ENCODE measurements at places on chromosomes 2 and 18.

- no peak for DNase-seq
Observed at GRCh38 chr18:7117390-7118355, at the start of gene LAMA1. TSS of gene LAMA1 (minus strand) at chr18:7117797. CDS start at chr18:7117720, 77 bp downstream.

DNA sequence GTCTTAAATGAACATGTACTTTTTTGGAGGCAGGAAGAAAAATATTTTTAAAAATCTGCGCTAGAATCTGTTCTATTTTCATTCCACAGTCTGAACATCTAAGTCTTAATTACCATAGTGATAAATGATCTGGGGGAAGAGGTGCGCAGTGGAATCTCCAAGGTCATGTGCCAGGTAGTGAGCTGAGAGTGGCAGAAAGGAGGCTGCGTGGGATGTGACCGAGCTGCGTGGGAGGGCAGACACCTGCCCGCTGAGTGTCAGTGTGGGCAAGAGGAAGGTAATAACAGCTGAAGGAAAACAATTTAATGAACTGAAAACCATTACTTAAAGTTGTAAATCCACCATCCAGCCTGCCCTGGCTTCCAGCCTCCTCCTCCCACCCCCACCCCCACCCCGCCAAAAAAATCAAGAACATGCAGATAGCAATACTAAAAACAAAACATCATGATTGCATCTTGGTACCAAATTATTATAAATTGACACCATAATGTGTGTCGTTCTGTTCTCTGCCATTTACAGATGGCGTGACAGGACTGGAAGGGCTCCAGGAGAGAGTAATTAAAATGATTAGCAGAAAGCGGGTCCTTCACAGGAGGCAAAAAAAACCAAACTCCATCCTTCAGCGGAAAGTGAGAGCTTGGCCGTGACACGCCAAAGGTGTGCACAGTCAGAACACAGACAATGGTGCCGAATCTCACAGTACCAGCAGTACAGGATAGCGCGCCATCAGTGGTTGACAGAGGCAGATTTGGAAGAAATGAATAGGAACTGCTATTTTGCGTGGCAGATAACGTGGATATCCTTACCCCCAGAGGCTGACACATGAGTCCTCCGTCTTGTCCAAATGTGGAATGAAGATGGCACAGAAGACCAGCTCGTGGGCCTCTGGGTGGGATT is 11.4 kb upstream of the DTNB start:
- DNase-seq = no peak

DNA sequence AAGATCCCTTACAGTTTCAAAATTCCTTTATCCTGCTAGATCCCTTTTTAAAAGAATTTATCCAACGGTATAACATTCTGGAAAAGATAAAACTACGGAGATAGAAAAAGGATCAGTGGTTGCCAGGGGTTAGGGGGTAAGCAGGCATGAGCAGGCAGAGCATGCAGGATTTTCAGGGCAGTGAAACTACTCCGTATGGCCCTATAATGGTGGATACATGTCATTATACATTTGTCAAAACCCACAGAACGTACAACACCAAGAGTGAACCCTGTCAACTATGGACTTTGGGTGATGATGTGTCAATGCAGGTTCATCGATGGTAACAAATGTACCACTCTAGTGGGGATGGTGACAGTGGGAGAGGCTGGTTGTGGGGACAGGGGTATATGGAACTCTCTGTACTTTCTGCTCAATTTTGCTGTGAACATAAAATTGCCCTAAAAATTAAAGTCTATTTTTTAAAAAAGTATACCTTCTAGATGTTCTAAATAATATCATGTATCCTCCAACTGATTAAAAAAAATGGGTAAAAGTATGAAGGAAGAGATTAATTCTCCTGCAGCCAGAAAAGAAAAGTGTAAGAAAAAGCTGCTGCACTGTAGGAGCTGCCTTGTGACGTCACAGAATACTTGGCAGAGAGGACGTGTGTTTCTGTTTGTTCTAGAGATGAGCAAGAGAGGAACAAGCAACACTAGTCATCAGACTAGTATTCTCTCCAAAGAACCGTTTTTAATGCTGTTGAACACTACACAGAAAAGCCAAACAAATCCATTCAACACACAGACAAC is 23.6 kb downstream of the ANKRD44 start:
- DNase-seq = peak; percentile 54

- no peak for DNase-seq
Observed at GRCh38 chr2:209936106-209936666, 66.3 kb upstream of the RPE start.

- DNase-seq = no peak
Observed at GRCh38 chr2:212392043-212392442, 146.6 kb downstream of the ERBB4 start.

GRCh38 chr2:130920415-130921163 is 83.9 kb downstream of the ARHGEF4 start:
- DNase-seq = peak; percentile 57

DNA sequence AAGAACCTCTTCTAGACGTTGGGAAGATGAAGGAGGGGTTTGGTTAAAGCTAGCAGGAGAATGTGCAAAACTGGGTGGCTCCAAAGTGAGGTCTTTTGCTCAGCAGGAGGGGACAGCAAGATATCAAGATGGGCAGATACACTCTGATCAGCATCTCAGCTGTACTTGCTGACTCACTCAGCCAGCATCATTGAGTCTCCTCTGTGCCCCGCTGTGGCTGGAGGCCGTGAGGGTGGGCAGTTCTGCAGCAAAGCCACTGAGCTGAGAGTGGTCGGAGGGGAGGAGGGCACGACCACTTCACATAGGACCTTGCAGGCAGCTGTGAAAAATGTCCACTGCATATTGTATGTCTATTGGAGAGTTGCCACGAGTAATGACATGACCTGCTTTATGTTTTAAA is 152.0 kb downstream of the CAPN13 start:
- DNase-seq = no peak

- DNase-seq = no peak
Observed at GRCh38 chr2:156959481-156959880, 298.0 kb upstream of the GALNT5 start.

GRCh38 chr2:121043827-121044222 is 241.2 kb downstream of the TFCP2L1 start:
- DNase-seq = no peak

DNA sequence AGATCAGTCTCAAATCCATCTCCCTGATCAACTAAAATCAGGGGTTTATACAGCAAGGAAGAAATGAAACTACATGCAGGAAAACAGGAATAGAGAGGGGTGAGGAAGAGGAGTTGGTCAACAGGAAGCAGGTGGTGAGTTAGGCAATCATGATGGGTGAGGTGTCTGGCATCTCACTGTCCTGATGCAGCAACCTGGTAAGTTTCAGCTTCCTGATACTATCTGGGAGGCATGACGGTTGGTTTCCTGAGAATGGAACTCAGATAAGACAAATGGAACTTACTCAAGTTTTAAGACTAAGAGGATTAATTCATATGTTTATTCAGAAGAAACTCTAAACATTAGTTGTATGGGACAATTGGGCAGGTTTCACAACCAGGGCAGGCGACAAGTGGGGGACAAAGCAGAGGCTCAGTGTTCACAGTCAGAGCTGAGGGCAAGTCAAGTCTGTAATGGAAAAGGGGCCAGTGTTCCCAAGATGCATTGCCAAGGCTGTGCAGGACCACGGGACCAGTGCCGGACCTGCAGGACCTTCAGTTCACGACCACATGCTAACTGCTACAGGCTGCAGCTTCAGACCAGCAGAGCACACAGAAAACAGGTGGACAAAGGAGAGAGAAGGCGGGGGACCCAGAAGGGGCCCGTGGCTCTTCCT is 17.7 kb upstream of the GALM start:
- DNase-seq = no peak

GRCh38 chr2:239793836-239794235 is 231.3 kb downstream of the NDUFA10 start:
- peak; percentile 10 for DNase-seq

DNA sequence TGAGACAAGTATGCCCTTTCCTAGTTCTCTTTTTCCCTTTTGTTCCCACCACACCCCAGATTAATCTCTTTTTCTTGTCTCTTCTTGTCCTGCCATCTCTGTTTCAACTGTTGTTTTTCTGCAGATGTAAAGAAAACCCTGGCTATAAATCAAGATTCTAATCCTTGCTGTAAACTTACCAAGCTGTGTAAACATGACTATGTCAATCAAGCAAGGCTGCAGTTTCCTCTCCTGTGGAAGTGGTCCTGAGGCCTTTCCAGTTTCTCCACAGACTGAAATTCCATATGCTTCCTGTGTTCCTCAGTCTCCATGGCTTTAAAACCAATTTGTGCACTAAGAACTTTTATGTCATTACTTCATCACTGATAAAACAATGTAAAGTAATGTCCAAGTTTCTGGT is 288.8 kb upstream of the PIK3C3 start:
- no peak for DNase-seq

GRCh38 chr2:161316701-161317100 is 8.5 kb downstream of the PSMD14 start:
- DNase-seq = no peak

DNA sequence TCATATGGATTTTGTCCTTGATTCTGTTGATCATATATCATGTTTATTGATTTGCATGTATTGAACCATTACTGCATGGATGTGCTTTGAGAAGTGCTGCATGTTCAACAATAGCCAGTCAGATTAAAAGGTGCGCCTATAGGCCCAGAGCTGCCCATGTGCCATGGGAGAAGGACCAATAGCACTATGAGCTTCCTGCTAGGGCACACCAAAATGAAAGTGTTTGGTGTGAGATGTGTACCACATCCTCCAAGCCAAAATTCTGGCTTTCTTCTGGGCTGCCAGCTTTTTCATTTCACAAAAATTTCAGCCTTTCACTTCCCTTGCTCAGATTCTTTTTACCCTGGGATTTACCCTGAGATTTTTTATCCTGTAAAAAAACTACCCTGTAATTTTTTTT is 34.8 kb upstream of the MMADHC start:
- DNase-seq = no peak

DNA sequence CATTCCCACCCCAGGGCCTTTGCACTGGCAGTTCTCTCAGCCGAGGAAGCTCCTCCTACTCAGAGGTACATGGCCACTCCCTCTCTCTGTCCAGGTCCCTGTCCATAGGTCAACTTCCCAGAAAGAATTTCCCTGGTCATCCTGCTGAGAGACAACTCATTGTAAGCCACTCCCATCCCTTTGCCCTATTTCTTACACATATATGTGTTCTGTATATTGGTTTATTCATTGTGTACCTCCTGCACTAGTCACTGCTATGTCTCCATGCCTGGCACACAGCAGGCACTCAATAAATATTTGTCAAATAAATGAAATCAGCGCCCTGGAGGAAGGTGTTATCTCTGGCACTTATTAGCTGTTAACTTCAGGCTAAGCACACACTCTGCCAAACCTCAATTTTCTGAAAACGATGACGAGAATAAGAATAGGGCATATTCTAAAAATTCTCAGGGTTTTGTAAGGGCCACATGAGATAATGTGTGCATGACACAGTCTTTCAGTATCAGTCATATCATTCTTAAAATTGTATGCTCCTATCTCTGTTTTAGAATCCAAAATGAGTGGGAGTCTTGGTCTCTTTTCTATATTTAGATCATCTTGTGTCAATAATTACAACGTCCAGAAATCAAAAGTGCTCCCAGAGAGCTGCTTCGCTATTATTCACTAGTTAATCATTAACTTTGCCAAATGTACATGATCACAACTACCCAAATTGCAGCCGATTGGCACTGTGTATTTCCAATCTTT is 198.0 kb downstream of the ALK start:
- no peak for DNase-seq

DNA sequence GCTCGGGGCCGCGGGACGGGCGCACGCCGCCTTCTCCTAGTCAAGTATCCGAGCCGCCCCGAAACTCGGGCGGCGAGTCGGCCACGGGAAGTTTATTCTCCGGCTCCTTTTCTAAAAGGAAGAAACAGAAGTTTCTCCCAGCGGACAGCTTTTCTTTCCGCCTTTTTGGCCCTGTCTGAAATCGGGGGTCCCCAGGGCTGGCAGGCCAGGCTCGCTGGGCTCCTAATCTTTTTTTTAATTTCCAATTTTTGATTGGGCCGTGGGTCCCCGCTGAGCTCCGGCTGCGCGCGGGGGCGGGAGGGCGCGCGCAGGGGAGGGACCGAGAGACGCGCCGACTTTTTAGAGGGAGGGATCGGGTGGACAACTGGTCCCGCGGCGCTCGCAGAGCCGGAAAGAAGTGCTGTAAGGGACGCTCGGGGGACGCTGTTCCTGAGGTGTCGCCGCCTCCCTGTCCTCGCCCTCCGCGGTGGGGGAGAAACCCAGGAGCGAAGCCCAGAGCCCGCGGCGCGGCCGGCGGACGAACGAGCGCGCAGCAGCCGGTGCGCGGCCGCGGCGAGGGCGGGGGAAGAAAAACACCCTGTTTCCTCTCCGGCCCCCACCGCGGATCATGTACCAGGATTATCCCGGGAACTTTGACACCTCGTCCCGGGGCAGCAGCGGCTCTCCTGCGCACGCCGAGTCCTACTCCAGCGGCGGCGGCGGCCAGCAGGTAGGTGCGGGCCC is 617 bp downstream of the FOSL2 start:
- peak; percentile 64 for DNase-seq

DNA sequence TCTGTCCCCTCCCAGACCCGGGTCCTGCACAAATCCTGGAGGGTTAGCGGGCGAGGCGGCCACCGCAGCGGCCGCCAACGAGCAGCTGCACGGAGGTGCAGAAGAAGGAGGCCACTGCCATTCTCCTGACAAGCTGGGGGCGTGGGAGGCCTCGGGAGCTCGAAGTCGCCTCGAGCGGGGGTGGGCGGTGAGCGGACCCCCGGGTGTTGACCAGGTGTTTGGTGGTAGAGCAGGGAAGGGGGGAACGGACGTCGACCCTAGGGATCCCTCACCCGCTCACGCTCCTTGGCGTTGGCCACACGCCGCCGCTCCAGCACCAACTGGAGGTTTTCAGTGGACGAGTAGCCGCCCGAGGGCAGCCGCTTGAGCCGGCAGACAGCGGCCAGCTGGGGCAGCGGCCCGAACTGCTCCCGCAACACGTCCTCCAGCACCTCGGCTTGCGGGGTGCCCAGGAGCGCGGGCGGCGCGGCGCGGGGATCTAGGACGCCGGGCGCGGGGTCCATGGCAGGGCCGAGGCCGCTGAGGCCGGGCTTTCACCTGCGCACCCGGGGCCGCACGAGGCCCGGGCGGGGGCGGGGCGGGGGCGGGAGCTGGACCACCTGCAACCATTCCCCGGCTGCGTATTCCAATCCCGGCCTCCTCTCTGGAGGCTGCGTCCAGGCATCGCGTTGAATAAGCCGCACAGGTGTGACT is at the start of gene FIGLA:
Gene FIGLA, minus strand, starts transcription at position 508 of the 693 bp plus-strand sequence. Its CDS starts 5 bp downstream, at position 503.
- DNase-seq = no peak

DNA sequence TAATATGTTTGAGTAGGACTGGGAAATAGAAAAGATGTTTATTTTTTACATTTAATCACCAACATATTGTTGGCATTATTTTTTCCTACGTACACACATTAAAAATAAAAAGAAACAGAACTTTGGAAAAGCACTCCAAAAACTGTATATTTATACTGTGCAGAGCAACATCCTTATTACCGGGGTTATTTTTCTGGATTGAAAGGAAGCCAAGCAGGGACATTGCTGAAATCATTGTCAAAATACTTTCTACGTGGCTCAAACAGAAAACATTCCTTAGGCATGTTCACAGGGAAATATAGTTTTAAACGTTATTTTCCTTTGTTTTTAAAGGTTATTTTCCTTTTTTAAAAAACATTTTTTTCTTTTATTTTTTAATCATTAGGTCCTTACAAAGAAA is 315.0 kb upstream of the SMIM21 start:
- no peak for DNase-seq

GRCh38 chr18:22026889-22027288 is 142.5 kb upstream of the GATA6 start:
- DNase-seq = no peak

Data from activated CD4-positive, alpha-beta memory T cell treated with anti-CD3 and anti-CD28 coated beads, Interleukin-2, amount 10 ng/mL, durations not matched to agents 7 days and 5 days (primary cell).